ENCODE measurements at places on chromosomes 12 and 14.
A peak's percentile ranks its signal among the peaks of the same experiment; 100 is the strongest.

- DNase-seq = no peak
These were observed 72.3 kb upstream of the CCDC196 start for GRCh38 chr14:66413901-66414300.

- no peak for DNase-seq
These were observed 198.6 kb upstream of the PZP start for GRCh38 chr12:9406564-9407424.

GRCh38 chr12:118274066-118274465, 98.6 kb downstream of the TAOK3 start:
- DNase-seq = no peak

- DNase-seq = no peak
These were observed 30.5 kb downstream of the FZD10 start for GRCh38 chr12:130192642-130193345.

- peak; percentile 56 for DNase-seq
These were observed 14.0 kb downstream of the CCER1 start for GRCh38 chr12:90940872-90941499.
